Breast epithelium (tissue), 4 donors: ENCODE measurements at places on chromosomes 13 and 19.

DNA sequence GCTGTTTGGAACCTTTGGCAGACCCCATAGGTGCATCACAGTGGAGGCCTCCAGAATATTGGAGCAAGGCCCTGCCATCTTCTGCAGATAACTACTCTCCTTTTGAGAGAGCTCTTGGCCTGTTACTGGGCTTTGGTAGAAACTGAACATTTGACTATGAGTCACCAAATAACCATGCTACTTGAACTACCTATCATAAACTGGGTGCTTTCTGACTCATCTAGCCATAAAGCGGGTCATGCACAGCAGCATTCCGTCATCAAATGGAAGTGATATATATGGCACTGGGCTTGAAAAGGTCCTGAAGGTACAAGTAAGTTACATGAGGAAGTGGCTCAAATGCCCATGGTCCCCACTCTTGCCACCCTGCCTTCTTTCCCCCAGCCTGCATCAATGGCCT lies 782.5 kb upstream of the SLITRK6 start:
- no peak for DNase-seq

DNA sequence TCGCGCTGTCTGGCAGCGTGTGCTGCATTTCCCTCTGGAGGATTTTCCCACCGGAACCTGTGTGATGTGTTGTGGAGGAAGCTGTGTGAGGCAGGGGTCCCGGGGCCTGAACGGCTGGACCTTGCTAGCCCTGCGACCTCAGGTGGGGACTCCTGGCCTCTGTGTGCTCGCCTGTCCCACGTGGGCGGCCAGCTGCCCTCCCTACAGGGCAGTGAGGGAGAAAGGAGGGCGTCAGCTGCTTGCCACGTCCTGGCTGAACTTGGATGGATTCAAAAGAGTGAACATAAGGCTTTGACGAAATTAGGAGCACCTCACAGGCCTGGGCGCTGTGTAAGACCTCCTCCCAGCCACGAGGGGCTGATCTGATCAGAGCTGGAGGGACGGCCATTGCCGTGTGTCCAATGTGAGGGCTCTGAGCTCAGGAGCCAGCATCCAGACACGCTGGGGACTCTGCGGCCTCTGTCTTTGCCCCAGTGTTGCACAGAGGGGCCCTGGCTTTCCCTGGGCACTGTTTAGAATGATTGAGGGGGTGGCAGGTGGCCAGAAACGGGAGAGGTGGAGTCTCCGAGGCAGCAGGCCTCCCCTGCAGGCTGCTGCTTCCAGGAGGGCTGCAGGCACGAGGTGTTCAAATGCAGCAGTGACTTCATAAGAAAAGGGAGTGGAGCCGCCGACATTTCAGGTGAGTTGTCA lies 13.0 kb downstream of the TFDP1 start:
- DNase-seq, result no peak

GRCh38 chr19:1007399-1008251 lies 7.4 kb downstream of the GRIN3B start:
- no peak for DNase-seq

GRCh38 chr19:581399-582111 lies 8.1 kb upstream of the HCN2 start:
- no peak for DNase-seq
